GM10248 (cell line): ENCODE measurements at places on chromosomes 5 and 9.

- DNase-seq = no peak
Measured at GRCh38 chr5:113083481-113083880, 106.9 kb downstream of the DCP2 start.

DNA sequence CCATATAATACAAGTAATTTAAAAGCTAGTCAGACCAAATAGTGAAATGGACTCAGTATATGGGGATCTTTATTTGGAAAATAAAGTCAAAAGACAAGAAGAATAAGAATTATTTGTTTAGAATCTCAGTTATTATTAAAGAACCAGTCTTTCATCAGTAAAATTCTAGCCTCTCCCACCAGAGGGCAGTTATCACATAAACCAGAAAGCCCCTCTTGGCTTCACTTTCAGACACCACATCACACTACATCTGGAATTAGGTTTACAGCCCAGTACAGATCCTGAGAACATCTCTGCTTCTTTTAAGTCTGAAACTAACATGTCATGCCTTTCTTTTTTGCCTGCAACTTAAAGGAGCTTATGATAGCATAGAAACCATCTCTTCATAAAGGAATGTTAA, 12.2 kb upstream of the HSPB3 start:
- DNase-seq = peak; percentile 37

GRCh38 chr5:142852416-142853198, 82.4 kb downstream of the ARHGAP26 start:
- DNase-seq = no peak

- DNase-seq = no peak
Measured at GRCh38 chr5:4243479-4244264, 648.0 kb downstream of the IRX1 start.

GRCh38 chr9:129885018-129885669, 49.9 kb downstream of the USP20 start:
- no peak for DNase-seq

- DNase-seq = no peak
Measured at GRCh38 chr9:76691517-76692313, 72.5 kb upstream of the PCA3 start.

- no peak for DNase-seq
Measured at GRCh38 chr9:36191686-36192085, 965 bp downstream of the CLTA start.

DNA sequence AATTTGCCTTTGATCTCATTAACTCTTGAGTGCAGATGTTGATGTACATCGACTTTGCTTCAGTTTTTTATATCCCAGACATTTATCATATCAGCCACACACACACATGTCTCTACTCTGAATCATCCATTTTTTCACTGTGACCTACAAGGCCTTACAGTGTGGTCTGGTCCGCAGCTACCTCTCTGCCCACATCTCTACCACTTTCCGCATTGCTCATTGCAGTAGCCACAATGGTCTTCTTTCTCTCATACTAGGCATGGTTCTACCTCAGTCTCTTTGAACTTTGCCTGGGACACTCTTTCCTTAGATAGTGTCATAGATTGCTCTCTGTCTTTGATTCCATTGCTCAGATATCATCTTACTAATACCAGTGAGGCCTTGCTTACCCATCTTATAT, 87.9 kb upstream of the FSD1L start:
- DNase-seq = no peak

- no peak for DNase-seq
Measured at GRCh38 chr9:123440256-123440655, 84.3 kb downstream of the CRB2 start.

DNA sequence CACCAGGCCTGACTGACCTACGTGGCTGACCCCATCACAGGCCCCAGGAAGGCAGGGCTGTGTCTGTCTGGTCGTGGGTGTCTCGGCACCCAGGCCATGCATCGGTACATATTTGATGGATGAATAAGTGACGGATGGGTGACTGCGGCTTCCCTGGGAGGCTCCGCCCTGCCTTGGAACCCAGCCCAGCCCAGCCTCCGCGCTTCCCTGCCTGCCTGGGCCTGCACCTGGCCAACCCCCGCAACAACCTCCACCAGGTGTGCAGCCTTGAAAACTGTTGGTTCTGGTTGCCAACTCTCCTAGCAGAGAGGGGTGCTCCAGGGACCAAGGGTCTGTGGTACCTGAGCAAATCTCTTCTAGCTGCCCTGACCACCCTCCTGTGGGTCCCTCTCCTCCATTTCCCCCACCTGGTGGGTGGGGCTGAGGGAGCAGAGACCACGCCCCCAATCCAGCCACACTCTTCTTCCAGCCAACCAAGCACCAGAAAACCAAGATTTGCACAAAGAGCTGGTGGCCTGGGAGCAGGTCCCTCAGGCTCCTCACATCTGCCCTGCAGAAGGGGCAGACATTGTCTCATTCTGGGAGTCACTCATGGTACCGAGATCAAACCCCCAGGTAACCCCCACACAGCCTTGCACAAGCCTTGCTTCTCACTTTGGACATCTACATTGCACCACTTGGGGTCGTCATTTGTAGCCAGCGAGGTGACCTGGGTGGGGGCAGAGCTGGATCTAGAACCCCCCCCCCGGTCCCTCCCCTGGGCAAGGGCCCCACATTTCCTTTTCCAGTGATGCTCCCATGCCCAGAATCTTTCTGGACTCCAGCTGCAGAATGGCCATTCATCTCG, 100.6 kb upstream of the IER5L start:
- DNase-seq = no peak

- DNase-seq = no peak
Measured at GRCh38 chr5:140253985-140254384, 48.9 kb downstream of the PFDN1 start.

GRCh38 chr5:43627028-43627427, 24.0 kb downstream of the NNT start:
- DNase-seq = no peak

DNA sequence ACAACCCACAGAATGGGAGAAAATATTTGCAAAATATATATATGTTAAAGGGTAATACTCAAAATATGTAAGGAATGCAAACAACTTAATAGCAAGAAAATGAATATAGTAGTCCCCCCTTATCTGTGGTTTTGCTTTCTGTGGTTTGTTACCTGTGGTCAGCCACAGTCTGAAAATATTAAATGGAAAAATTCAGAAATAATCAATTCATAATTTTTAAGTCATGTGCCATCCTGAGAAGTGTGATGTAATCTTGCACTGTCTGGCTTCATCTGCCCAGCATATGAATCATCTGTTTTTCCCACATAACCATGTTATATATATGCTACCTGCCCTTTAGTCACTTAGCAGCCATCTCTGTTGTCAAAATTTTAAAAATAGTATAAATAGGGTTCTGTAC, 11.7 kb downstream of the CER1 start:
- no peak for DNase-seq

DNA sequence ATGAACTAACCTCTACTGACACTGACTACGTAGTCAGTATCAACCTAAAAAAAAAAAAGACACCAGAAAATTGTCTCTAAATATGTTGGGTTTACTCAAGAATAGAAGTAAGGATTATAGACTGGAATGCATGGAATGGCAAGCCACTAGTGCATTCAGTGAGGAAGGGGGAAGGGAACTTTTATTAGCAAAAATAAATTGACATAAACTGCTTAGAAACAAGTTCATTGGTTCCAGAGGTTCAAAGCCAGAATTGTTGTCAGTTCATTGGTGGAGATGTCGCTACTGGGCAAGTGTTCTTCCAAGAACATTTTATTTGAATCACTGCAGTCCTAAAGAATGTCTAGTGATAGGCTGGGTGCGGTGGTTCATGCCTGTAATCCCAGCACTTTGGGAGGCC, 26.1 kb upstream of the AOPEP start:
- no peak for DNase-seq

GRCh38 chr5:88805151-88805784, 77.7 kb downstream of the MEF2C start:
- DNase-seq = no peak

DNA sequence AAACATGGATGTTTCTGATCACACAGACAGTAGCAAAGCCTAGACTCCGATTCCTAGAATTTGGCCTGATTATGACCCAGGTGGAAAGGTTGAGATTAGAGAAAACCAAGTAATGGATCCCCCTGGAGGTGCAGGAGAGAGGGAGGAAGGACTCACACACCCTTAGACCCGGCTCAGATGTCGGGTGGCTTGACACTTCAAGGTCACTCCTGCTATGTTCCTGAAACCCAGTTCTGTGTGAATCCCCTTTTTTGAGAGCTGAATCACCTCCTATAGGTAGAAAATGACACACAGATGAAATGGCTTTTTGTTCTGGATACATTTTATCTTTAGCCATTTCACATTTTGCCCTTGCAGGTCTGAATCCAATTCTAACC, 192.8 kb downstream of the ARRDC3 start:
- no peak for DNase-seq

- no peak for DNase-seq
Measured at GRCh38 chr5:174145821-174146220, 100.3 kb downstream of the NSG2 start.

DNA sequence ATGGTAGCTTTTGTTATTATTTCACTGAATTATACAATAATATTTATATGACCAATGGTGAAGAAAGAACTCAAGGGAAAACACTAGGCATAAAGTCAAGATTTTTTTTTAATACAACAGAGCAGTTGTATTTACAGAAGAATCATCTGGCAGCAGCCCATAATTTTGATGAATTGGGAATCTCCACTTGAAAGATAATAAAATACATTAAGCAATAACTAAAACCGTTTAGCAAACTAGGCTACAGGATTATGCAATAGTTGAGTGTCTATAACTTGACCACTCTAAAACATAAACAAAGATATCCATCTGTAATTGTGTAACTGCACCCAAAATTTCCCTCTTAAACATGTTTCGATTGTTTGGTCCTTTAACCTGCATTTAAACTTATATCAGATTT, 80.8 kb downstream of the SNCAIP start:
- DNase-seq = no peak

- no peak for DNase-seq
Measured at GRCh38 chr5:181086884-181087205, 44.1 kb downstream of the OR2V1 start.

GRCh38 chr9:6459718-6460117, 46.7 kb downstream of the UHRF2 start:
- DNase-seq = no peak

DNA sequence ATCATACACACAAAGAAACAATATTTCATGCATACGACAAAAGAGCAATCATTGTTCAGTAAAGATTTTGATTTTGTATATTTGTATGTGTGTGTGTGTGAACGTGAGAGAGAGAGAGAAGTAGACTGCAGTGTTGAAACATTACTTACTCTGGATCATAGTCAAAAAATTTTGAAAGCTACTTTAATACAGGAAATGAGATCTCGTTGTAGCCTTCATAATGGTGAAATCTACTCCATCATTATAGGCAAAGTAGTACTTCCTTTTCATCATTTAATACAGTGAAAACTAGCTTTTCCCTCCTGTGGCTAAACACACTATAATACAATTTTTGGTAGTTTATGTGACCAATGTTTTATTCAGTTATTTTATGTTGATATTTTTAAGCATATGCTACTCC, 1427.7 kb upstream of the C9orf72 start:
- no peak for DNase-seq

- no peak for DNase-seq
Measured at GRCh38 chr9:107994648-107995047, 505.1 kb upstream of the KLF4 start.

GRCh38 chr9:23674016-23674585, 151.9 kb downstream of the ELAVL2 start:
- no peak for DNase-seq

DNA sequence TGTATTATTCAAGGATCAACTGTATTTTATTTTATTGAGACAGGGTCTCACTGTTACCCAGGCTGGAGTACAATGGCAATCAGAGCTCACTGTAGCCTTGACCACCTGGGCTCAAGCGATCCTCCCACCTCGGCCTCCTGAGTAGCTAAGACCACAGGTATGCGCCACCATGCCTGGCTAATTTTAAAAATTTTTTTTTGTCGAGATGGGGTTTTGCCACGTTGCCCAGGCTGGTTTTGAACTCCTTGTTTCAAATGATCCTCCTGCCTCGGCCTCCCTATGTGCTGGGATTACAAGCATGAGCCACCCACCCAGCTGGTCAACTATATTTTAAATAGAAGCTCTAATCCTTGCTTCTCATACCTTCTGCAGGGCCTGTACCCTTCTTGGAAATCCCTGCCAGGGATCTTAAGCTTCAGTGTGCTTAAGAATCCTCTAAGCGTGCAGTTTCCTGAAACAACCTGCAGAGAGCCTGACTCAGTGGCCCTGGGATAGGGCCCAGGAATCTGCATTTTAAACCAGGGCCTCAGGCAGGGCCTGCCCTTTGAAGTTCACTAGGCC, 2.9 kb downstream of the AKNA start:
- no peak for DNase-seq

- no peak for DNase-seq
Measured at GRCh38 chr5:172941067-172941516, 18.1 kb upstream of the RPL26L1 start.

GRCh38 chr9:127222388-127223095, 42.0 kb upstream of the GARNL3 start:
- no peak for DNase-seq

- no peak for DNase-seq
Measured at GRCh38 chr5:55570570-55570969, 35.8 kb upstream of the PLPP1 start.

GRCh38 chr9:71734950-71735349, 33.4 kb downstream of the CEMIP2 start:
- no peak for DNase-seq
